Effector memory CD8-positive, alpha-beta T cell (primary cell): ENCODE measurements at places on chromosomes 1 and 21.

DNA sequence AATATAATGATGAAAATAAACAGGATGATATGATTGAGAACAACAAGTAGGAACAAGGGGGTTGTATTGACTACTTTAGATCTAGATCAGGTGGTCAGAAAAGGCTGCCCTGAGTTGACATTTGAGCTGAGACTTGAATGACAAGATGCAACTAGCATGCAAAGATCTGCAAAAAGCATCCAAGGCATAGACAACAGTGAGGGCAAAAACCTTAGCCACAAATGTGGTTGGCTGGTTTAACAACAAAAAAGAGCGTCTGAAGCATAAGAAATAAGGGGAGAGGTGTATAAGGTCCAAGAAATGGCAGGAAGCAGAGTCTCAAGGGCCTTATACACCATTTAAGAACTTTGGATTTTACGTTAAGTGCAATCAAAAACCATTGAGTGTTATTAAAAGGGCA, 3.2 kb downstream of the RAB3GAP2 start:
- DNase-seq: no peak

GRCh38 chr1:213423605-213424004, 372.6 kb downstream of the RPS6KC1 start:
- no peak for DNase-seq

DNA sequence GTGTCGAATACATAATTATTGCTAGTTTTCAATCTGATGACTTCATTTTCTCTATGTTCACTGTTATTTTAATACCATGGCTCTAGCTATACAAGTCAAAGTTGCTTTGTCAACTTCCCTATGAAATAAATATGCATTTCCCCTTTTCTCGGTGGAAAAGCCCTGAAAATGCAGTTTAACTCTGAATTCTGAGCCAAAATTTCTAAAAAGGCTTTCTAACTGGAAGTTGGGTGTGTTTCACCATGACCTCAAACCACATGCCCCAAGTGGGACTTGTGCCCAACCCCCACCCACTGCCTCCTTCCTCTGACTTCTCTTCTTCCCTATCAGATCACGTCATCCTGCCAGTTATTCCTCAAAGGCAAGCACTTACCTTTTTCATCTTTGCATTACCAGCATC, 8.9 kb downstream of the MKNK1 start:
- DNase-seq: no peak

DNA sequence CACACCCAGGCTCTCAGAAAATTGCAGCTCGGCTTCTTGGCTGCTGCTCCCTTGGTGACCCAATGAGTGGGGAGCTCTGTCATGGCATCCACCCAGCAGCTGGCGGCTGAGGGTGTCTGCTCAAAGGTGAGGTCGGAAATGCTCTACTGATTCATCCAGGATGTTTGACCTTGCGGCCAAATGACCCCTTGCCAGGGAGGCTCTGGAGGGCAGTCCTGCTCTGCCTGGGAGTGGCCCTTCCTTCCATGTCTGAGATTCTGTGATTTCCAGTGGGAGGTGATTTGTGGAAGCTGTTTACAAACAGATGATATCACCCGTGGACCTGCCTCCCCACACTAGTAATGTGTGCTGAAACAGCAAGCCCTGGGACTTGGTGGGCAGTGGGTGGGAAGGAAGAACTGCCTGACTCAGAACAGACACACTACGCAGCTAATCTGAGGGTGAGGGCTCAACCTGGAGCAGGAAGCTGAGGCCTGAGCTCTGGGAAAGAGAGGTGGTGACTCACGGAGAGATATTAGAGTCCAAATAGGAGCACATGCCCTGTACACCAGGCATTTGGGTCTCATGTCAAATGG, 3.0 kb downstream of the CRCT1 start:
- DNase-seq: no peak

DNA sequence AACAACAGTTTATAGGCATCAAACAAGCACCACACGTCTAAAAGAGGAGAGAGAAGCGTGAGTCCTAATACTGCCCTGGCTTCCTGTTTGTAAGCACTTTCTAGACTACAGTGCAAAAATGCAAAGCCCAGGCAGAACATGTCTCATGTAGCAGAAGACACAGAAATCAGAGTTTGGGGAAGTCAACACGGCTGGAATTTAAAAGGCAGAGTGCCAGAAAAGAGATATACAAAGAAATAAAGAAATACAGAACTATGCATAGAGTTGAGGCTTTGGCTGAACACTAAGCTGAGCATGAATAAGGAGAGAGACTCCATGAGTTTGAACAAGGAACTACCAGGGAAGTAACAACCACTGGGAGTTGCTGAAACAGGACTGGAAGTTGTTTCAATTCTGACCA, 566.6 kb upstream of the NR5A2 start:
- DNase-seq: no peak

GRCh38 chr1:69836971-69837636, 269.4 kb downstream of the LRRC7 start:
- no peak for DNase-seq

- DNase-seq: no peak
Observed at GRCh38 chr1:193335806-193336428, 149.5 kb upstream of the B3GALT2 start.

GRCh38 chr1:233364695-233365539, 37.4 kb downstream of the MAP3K21 start:
- DNase-seq: no peak

DNA sequence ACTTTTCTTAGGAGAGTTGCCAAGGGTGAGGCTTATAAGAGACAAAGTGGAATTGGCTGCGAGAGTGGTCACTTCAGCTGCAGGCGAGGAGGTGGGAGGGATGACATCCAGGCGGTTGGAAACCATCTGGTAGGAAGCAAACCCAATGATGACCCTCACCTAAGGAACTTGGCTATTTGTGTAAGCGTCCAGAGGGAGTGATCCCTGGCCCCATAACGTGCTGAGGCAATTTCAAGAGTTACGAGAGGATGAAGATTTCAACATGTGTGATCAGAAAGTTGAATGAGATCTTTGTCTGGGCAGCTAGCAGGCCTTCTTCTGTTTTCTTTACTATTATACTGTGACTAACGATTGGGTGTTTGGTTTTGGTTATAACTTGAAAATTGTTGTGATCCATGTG, 102.7 kb upstream of the VANGL1 start:
- DNase-seq: no peak

DNA sequence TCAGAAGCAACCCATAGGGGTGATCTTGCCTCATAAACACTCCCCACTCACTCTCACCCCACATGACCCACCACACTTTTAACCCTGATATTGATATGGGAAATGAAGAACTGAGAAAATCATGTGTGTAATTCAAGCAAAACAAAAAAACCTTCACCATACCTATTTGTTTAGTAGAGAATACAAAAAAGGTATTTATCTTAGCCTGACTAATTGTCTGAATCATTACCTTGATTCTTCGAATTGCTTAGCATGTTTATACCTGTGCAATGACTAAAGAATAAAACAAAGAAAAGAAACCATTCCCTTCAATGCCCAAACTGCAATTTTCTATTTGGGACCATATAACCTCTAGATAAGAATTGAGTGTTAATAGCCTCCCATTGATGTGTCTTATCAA, 1.8 kb downstream of the CLDN17 start:
- DNase-seq: no peak

GRCh38 chr1:49597436-49597835, 426.3 kb downstream of the AGBL4 start:
- no peak for DNase-seq

DNA sequence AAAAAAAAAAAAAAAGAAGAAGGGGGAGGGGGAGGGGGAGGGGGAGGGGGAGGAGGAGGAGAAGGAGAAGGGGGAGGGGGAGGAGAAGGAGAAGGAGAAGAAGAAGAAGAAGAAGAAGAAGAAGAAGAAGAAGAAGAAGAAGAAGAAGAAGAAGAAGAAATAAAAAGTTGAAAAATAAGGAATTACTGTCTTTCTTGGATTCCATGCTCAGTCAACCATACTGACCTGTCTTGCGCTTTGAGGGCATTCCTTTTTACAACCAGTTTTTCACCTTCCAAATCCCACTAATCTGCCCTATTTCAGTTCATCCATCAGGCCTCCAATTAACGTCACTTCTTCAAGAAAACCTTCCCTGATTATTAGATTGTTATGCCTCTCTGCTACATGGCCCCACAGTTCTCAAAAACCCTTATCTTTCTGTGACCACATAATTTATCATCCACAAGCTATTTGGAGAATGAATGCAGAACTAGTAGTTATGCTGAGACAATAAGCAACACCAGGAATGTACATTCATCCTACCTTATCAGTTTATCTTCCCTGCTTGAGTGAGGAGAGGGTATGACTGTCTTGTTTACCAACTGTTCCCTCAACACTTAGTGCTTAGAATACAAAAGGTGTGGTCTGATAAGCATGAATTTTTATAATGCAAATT, 57.5 kb upstream of the GUCA2A start:
- no peak for DNase-seq

GRCh38 chr1:6005276-6005917, 13.2 kb upstream of the NPHP4 start:
- no peak for DNase-seq

GRCh38 chr1:203424861-203425662, 50.5 kb upstream of the PRELP start:
- DNase-seq: no peak

DNA sequence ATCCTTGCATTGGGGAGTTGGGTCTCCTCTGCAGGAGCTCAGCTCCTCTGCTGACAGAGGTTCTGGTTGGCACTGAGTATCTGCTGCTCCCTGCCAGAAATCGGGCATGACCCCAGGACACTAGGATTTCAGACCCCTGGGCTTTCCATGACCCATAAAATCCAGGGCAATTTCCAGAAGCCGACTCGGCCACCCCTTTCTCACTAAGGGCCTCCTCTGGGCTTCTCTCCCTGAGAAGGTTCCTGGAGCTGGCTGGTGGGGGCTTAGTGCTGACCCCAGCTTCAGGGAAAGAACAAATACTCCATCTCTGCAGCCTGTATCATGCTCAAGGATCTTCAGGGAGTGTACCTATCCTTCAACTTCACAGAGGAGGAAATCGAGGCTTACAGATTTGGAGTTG, 603.4 kb downstream of the PTPRU start:
- DNase-seq: no peak

DNA sequence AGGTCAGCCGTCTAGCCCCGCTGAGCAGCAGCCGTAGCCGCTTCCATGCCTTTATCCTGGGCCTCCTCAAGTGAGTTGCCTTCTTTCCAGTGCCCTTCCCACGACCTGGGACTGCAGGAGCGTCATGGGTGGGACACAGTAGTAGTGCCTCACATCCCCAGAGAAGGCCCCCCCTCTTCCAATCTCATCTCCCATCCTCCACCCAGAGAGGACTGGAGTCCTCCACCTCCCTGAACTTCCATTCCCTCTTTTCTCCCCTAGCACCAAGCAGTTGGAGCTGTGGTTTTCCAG, 4.9 kb downstream of the RUSC1 start:
- DNase-seq: no peak
